ENCODE measurements at places on chromosomes 6 and 20.

DNA sequence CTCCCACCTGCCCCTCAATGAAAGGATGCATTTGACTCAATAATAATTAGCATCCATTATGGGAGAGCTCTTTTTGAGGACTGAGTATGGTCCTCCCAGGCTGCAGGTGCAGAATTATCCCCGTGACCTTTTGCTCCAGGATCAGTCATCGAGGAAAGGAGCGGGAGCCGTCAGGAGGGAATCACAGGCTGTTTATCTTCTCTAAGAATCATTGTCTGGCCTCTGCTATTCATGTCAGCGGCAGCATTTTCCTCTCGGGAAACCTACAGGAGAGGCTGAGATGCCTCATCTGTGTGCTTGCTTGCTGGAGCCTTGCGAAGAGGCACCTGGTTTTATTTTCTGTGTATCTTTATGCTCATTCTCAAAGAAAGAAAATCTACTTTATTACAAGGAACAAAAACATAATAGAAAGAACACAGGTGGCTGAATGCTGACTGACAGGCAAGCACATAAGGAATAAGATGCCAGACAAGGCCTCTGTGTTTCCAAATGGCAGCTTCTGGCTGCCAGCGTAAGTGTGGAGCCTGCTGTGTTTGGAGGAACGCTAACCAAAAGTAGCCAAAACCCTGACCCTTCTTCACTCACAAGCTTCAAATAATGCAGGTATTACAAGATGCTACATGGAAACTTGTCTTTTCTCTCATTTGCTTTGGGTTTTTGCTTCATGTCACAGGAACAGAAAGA, 539.1 kb upstream of the MARCKS start:
- DNase-seq, result no peak

GRCh38 chr6:49142421-49143151, 320.5 kb downstream of the MMUT start:
- no peak for DNase-seq

DNA sequence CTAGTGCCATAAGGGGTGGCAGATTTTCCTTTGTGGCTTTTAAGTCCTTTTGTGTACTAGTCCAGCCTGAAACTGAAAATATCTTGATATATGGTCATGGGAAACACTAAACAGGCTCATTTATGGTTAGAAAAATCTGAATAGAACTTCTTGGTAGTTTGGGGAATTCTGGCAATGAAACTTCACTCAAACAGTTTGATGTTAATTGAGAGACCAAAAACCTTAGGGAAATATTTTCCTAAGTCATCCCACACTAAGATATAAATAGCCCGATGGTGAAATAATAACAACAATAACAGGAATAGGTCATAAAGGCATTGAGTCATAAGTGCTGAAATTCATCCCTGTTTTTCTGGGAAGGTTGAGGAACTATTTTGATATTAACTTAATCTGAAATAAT, 146.2 kb upstream of the SMLR1 start:
- no peak for DNase-seq

GRCh38 chr6:154874773-154875592, 120.1 kb upstream of the TIAM2 start:
- no peak for DNase-seq

DNA sequence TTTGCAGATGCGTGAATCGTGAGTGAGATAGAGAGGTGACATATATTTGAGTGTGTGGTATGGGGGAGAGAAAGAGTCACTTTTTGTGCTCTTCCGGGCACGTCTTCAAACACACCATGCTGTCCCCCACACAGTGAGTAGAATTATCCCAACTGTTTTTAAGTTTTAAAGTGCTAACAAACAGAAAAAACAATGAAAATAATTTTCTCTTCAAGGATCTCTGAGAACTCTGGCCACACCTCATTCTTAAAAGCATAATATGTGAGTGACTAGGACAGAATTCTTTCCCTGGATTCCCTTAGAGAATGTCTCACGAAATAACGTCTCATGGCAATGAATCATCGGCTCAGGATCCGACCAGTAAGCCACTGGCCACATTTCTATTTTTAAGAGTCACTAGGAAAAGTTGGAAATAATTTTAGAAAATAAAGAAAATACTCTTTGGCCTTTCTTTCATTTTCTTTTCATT, 235.7 kb upstream of the ZNF217 start:
- DNase-seq, result peak; percentile 90

DNA sequence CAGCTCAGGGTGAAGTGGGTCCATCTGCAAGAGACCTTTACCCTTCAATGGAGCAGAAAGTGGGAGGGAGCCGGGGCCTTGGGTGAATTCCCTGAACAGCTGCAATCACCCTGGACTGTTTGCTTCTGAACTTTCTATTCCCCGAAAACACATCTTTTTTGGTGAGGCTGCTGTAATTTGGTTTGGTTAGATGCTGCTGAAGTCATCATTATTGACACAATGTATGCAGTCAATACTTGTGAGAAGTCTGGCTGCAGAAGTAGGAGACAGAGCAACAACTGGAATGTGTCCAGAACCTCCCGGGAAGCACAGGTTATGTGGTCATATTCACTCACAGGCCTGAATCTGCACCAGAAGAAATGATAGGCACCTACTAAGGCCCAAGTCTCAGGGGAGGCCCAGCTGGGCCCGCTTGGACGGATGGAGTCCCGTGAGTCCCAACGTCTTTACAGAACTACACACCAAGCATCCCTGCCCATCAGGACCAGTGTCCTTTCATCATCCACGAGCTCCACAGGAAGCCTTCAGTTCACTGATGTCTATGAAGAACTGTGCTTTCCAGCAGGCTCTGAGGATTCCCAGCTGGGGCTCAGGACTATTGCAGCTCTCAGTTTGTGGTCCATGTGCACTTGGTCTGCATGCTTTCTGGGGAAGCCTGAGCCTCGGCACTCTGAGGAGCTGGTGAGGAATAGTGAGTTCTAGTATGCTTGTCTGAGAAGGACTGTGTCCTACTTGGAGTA, 177.6 kb downstream of the THBS2 start:
- DNase-seq, result no peak

DNA sequence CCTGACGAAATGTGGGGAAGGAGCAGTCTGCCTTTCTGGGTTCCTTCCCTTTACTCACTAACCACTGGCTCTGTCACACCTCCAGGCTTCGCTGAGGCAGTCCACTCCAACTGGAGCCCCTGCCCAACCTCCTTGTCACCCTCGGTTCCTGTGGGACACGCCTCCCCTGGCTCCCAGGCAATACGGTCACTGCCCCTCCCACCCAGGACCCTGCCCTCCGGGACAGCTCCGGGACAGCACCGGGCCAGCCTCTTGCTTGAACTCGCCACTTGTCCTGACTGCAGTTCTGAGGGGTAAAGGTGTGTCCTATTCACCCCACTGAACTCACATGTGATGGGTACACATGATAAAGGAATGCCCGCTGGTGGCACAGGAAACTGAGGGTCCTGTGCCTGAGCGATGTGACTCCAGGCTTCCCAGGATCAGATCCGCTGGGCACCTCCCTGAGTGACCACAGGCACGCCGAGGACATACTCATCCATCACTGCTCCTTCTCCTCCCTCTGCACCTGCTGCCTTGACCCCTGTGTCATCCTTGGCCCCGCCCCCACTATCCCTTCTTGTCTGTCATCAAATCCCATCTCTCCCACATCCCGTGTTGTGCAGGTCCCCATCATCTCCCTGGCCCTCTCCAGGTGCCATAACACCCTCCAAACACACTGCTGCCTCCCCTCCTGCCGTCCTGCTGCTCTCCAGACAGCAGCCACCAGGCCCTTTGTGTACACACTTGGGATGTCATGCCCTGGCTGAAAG, 7.9 kb downstream of the SDCBP2 start:
- no peak for DNase-seq

DNA sequence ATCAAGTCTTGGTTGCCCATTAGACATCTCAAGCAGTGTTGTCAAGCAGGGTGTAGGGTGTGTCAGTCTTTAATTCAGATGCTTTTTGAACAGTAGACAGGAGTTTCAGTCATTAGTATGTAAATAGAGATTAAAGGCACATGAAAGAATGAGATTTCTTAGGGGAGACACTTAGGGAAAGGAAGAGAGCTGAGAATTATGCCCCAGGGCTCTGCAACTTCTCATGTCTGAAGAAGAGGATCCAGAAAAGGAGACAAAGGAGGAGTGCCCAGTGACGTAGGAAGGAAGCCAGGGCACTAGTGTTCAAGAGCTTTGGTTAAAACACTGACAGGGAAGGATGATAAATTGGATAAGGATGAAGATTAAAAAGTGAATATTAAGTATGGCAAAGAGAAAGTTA, 569.7 kb downstream of the NKAIN2 start:
- DNase-seq, result no peak

DNA sequence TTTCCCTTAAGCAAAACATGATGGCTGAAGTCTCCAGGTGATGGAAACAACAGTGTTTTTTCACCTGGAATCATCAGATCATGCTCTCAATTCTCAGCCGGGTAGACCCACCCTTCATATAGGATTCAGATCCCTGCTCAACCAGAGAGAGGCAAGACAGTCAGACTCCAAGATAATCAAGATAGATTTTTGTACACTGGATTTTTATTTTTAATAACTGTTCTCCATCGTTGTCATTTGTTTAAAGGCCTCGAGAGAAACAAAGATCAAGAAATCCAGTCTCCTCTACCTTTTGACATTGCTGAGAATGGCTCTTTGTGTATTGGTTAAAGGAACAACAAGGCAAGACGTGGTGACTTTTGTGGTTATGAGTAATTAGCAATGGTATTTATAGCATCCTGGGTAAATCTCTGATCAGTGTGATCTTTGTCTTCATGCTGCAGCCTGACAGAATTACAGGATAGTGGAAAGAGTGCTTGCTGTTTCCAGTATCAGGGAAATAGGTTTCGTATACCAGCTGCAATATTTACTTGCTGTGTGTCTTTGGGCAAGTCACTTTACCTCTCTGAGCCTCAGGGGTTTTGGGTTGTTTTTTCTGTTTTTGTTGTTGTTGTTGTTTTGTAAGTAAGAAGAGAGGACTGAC, 29.9 kb downstream of the ID4 start:
- DNase-seq, result peak; percentile 50

GRCh38 chr20:53914091-53914780, 156.2 kb downstream of the BCAS1 start:
- no peak for DNase-seq

GRCh38 chr6:157393669-157394327, 12.8 kb downstream of the ZDHHC14 start:
- no peak for DNase-seq

GRCh38 chr6:90197854-90198496, 98.7 kb downstream of the BACH2 start:
- DNase-seq, result peak; percentile 5

DNA sequence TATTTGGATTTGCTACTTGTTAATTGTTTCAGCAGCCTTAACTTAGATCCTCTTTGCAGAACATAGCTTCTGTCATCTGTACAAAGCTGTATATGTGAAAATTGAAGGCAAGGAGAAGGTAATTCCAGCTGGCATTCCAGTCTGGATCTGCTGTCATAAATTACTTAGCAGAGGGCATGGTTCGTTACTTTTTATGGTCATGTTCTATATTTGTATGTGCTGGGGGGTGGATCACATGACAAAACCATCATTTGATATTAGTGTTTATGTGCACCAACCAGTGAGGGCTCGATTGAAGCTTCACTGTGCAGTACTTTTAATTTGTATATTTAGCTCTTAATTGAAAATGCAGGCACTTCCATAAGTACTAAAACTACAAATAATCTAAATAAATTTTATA, 80.2 kb downstream of the CAP2 start:
- DNase-seq, result no peak

DNA sequence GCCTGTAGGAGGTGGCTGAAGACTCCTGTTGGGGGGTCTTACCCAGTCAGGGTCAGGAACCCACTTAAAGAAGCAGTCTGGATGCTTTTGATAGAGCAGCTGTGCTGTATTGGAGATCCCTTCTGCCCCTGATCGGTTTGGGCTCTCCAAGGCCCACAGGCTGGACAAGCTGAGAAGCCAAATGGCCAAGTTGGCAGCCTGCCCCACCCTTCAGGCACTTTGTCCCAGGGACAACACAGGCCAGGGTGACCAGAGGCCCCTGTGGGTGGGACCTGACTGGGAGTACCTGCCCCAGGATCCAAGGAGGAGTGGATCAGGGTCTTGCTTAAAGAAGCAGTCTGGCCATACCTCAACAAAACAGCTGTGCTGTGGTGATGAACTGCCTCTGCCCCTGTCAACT, 48.4 kb downstream of the ZC2HC1B start:
- DNase-seq, result no peak

DNA sequence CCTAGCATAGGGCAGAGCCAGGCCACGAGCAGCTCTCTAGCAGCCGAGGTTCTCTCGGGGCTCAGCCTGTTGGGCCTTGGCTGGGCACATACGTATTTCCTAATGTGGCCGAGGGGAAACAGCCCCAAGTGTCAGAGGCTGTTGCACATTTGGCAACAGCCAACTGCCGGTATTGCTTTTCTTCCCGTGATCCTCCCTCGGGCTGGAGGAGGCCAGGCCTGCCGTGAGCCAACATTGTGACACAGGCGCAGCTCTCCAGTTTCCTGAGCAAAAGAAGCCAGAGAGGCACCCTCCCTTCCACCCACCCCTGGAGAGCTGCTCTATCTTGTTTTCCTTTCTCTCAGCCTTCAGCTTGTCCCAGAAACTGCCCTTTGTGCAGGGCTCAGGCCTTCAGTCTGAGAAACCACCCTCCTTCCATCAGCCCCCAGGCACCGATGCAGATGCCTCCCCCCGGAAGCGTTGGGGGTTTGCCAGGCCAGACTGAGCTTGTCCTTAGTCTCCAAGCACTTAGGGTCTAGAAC, 5.1 kb upstream of the BPI start:
- no peak for DNase-seq

- no peak for DNase-seq
These were observed 17.9 kb downstream of the CHMP4B start for GRCh38 chr20:33828967-33829560.

GRCh38 chr6:36386495-36387439, 702 bp downstream of the ETV7 start:
- DNase-seq, result peak; percentile 26

DNA sequence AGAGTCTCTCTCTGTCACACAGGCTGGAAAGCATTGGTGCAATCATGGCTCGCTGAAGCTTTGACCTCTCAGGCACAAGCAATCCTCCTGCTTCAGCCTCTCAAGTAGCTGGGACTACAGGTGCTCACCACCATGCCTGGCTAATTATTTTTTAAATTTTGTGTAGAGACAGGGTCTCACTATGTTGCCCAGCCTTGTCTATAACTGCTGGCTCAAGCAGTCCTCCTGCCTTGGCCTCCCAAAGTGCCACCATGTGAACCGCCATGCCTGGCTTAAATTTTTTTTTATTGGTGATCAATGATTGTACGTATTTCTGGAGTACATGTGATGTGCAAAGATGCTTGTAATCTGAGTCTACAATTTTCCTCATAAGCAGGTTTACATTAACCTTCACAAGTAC, 54.8 kb downstream of the THBS2 start:
- no peak for DNase-seq

GRCh38 chr20:50249447-50250388, 59.1 kb downstream of the CEBPB start:
- no peak for DNase-seq

DNA sequence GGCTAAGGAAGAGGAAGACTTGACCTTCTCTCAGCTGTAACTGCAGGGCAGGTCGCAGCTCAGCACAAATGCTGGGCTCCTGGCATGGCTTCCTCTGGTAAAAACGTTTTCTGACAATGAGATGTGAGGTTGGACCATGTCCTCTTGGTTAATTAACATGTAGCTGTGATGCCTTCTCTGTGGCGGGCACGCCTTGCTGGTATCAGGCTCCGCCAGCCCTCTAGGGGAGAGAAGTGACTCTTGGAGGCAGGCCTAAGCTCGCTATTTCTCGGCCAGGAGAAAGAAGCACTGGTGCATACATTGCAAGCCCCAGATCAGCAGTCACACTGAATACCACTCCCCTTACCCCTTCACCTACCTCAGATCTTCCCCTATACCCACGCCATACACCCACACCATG, 65.0 kb downstream of the QRSL1 start:
- DNase-seq, result no peak

GRCh38 chr20:52905241-52905994, 66.7 kb upstream of the TSHZ2 start:
- DNase-seq, result no peak
